ENCODE measurements at places on chromosomes 2 and 18.

DNA sequence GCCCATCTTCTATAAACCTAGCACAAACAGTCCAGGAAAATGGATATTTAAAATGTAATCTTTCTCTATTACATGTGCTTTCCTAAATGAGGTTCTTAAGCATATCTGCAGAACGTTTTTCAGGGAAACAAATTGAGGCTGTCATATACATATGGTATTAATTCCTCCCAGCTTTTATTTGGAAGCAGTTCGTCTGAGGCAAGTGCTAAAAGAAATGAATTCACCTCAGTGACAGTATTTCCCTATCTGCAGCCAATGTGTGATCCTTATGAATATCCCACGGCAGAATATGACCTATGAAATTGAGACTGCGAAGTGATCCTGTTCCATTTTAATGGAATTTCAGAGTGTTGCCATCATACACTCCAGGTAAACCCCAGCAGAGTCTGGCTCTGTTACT is 7.1 kb downstream of the MYOM1 start:
- DNase-seq = no peak

GRCh38 chr2:31347750-31348149 is 66.8 kb downstream of the XDH start:
- DNase-seq = no peak

DNA sequence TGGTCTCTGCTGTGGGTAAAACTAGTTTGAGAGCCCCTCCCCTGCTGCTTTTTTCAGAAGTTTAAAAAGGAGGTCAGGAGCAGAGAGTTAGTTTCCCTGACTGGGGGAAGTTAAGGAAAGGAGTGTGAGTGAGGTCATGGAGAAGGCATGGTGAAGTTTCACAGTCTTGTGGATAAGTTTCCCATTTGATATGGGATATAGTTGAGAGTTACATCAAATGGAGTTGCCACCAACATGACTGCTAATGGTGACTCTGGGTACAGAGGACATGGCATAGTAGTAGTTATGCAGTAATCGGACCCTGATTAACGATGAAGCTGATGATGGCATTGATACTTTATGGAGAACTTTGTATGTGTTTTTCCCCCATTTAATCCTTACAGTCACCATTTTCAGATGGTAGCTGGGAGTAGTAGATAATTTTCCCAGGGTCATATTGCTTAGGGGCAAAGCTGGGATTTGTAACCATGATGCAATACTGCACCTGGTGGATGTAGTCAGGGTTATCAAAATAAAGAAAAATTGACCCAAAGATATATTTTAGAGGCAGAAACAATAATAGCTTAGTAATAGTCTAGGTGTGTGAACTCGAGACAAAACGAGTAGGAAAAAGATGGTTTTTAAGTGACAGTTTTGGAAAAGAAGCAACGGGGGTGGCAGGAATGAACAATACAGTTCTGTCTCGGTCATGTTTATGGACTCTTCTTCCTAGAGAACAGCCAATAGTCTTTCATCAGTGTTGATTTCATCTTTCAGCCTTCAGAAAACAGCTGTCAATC is 74.6 kb downstream of the FMNL2 start:
- no peak for DNase-seq

GRCh38 chr2:38146275-38146906 is 70.4 kb upstream of the CYP1B1 start:
- DNase-seq = no peak

DNA sequence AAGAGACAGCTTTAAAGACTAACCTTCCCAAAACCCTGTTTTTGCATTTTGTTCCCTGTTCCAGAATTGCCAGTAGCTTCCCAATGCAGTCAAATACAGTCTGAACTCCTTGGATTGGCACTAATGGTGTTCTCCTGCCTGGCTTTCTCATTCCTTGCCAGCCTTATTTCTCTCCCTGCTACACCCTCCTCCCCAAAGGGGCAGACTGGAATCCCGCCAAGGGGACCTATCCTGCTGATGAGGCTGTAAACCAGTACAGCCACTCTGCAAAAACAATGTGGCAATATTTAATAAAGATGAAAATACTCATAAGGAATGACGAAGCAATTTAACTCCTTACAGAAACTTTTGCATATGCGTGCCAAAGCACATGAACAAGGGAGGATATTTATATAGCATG is 4.5 kb upstream of the SLC4A5 start:
- no peak for DNase-seq
